Stimulated activated CD8-positive, alpha-beta memory T cell treated with anti-CD3 and anti-CD28 coated beads, Interleukin-15, amount 100 ng/mL, for 48 hours (primary cell): ENCODE measurements at places on chromosomes 3 and 15.

DNA sequence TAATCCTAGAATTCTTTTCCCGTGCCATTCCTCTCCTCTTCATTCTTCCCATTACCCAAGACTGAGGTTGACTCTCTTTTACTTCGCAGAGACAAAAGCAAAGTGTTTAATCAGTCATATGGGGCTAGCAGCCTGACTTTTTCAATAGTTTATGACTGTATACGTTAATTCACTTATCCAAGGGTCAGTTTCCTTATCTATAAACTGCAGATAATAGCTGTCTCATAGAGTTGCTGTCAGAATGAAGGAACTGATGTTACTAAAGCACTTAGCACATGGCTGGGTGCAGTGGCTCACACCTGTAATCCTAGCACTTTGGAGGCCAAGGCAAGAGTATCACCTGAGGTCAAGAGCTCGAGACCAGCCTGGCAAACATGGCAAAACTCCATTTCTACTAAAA is 43.5 kb upstream of the ULK4 start:
- no peak for DNase-seq

GRCh38 chr15:52912172-52912571 is 122.0 kb upstream of the ONECUT1 start:
- DNase-seq, result no peak

- no peak for DNase-seq
These were observed 131.7 kb downstream of the MTHFS start for GRCh38 chr15:79765081-79765480.

GRCh38 chr3:4614070-4614469 is 120.9 kb downstream of the ITPR1 start:
- no peak for DNase-seq

GRCh38 chr3:194244167-194244566 is 107.0 kb downstream of the CPN2 start:
- no peak for DNase-seq
